ENCODE measurements at places on chromosomes 16 and 17.

GRCh38 chr17:75998327-75998795, 2.3 kb upstream of the CDK3 start:
- DNase-seq, result no peak

DNA sequence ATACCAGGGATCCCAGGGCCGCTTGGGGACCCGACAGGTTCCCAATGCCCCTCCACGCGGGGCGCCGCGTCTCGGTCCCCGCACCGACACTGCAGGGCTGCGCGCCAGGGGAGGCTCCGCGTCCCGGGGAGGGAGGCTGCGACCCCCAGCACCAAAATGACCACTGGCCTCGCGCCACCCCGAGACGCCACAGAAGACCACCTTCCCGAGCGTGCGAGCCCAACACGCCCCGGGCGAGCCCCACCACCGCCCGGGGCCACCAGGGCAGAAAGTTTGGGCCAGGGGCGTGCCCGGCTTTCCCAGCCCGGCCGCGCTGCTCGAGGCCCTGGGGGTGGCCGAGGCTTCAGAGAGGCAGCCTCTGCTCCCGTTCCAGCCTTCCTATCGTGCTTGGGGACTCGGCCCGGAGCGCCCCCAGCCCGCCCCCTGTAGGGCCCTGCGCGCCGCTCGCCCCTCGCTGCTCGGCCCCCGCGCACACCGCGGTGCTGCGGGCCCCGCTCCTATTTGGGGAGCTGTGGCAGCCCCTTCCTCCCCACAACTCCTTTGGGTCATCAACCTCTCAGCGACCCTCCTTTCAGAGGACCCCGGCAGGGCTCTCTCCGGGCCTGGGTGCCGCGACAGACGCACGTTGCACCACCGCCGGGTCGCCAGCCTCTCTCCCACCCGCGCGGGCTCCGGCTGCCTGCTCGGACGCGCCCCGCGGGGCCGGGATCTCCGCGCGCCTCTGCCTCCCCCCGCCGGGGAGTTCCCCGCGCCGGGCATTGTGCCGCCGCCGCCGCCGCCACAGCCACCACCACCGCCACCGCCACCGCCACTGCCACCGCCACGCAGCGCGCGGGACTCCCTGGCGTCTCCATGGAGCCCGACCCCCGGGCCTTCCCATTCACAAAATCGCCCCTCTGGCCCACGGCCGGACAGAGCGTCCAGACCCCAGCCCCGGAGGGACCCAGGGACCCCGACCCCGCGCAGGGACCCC, 892 bp downstream of the RBFOX3 start:
- no peak for DNase-seq

- DNase-seq, result no peak
These were observed 309.2 kb upstream of the CCL2 start for GRCh38 chr17:33945646-33946546.

DNA sequence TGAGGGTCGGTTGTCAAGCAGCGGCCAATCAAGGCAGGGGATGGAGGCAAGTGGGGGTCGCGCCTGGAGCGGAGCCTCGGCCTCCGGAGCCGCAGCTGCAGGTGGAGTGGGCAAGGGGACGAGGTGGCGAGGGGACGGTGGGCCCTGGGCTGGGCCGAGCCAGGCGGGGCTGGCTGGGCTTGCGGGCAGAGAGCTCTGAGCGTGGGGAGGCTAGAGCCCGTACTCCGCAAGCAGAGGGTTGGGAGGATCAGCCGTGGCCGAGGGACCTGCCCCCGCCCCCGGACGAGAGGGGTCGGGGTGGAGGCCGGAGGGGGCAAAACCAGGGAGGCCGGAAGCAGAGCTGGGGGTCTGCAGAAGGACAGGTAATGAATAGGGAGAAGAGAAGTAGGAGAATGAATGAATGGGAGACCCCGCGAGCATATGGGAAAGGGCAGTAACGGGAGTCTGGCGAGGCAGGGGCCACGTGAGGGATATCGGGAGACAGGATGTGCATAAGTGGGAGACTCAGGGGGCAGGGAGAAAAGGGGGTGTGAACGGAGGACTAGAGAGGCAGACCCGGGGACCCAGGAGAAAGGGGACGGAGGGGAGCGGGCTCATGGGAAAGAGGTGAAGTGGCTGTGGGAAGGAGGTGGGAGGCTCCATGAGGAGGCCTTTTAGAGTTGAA, at the start of gene KATNB1:
TSS of gene KATNB1 (plus strand) at position 16 of the 664 bp plus-strand sequence. CDS start 1,474 bp downstream, outside the sequence.
- no peak for DNase-seq

GRCh38 chr17:8051831-8052230, 13.0 kb downstream of the ALOX15B start:
- no peak for DNase-seq

- no peak for DNase-seq
These were observed at the start of gene SLFN12 for GRCh38 chr17:35432176-35433074. TSS of gene SLFN12 (minus strand) at chr17:35432500. CDS start at chr17:35423028, 9,472 bp downstream.

DNA sequence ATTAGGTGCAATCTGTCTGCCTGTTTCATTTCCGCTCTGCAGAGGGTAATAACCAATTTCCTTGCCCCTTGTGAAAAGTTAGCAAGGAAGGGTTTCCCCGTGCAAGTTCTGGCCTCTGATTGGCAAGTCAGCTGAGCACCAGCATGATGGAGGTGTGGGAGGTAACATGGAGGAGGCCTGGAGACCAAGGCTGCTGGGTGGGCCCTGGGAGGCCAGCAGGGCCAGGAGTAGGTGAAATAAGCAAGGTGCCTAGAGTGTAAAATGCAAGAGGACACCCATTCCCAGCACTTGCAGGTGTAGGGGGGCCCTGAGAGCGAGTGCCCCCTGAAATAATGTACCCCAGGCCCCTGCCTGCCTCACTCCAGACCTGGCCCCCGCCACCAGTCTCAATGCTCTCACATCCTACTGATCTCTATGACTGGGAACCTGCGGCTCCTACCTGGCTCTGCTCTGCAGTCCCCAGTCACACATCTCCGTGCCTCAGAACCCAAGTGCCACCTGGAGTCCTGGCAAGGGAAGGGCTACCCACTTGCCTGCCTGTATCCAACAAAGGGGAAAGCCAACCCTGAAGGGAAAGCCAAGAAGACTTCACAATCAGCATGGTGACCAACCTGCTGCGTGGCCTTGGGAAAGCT, 116.2 kb downstream of the C16orf78 start:
- peak; percentile 33 for DNase-seq

- no peak for DNase-seq
These were observed 7.1 kb upstream of the CLEC19A start for GRCh38 chr16:19278403-19278802.

GRCh38 chr16:84302111-84302954, 7.7 kb downstream of the WFDC1 start:
- no peak for DNase-seq

DNA sequence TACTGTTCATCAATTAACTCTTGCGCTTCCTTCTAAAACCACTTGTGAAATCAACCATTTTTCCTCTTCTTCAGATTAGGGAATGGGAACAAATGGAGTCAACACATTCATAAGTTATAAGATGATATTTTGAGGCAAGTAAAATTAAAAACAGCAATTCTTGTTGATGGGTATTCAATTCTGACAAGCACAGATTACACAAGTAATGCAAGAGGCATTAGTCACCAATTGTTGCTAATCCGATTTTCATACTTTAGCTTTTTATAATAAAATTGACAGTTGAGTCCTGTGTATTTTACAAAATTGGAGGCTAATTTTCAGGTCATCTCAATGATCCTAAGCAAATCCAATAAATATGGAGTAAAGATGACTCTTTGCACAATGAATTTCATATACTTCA, 918.4 kb upstream of the SOX9 start:
- no peak for DNase-seq

DNA sequence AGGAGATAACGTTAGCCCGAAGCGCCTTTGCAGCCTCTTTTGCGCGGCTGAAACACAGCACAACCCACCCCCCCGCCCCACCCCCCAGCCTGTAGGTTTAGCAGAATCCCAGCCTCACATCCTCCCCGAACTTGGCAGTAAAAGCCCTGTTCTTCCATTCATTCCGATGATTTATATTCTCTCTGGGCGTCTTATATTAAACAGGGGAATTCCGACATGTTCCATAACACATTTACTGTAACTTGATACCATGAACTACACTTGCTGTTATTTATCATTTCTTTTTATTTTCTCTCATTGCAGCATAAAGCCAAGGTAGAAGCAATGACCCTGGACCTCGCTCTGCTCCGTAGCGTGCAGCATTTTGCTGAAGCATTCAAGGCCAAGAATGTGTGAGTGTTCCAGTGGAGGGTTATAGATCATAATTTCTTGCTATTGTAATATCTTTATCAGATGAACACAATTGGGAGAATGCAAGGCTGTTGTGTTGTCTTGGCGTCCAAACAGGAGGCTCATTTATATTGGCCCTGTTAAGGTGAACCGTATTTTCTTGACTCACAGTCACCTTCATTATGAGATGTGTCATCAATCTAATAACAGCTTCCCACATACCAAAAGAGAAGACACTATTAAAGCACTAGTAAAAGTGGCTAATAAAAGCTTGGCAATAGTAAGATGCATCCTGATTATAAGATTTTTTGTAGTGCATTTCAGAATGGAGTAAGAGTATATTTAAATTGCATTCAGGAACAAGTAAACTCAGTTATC, 287.3 kb downstream of the WWOX start:
- no peak for DNase-seq

- DNase-seq, result no peak
These were observed 11.1 kb downstream of the FANCA start for GRCh38 chr16:89805136-89805905.

DNA sequence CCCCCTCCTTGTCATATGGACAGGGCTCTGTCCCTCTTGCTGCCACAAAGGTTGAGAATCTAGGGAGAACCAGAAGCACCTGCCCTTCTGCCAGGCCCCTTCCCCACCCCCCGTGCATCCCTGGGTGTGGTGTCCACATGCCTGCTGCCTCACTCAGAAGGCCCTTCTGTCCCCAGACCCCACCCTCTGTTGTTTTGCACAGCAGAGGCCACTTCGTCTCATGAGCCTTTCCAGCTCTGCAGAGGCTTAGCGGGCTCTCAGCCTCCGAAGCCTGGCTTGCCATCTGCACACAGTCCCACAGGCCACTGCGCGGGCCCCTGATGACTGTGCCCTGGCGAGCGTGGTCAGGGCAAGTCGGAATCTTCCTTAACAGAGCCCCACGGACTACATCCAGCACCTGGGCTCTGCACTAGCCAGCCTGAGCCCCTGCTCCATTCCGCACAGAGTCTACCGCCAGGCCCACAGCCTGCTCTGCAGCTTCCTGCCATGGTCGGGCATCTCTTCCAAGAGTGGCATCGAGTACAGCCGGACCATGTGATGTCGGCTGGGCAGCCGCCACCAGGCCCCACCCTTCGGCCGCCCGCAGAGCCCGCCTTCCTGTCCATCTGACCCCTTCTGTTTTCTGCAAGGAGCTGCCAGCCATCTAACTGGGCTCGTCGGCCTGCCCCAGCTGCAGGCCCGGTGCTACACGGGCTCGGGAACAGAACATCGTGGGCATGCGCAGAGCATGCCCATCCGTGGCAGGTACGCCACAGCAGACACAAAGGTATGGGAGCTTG, 10.8 kb downstream of the C16orf90 start:
- no peak for DNase-seq

DNA sequence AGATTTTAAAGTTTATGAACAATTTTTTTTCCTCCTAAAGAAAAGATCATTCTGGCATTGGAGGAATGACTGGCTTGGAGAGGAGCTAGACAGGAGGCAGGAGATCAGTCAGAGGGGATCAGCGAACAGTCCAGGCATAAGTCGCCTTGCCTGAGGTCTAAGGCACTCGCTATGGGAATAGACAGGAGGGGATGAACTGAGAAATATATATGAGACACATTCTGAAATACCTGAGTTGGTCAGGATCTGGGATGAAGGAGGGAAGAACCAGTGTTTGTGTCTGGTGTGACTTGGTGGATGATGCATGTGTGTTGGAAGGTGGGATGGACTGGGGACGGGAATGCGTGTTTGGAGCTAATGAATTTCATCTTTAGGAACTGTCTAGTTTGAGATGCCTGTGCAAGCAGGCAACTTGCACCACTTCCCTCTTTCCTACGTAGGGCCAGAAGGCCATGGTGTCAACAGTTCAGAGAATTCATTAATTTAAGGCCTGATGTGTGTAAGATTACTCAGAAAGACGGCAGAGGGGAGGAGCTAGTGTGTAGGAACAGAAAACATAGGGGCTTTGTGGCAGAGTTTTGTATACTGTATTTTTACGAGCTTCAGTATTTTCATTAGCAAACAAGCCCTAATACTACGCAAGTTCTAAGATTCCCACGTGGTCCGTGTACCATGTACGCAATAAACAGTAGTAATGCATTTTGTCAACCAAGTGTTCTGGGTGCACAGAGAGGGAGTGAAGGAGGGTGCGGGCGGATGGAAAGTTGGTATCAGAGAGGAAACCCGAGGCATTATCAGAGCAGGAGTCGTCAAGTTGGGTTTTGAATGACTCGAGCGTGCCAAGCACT, 825 bp downstream of the HEATR6 start:
- DNase-seq, result no peak

- DNase-seq, result peak; percentile 71
These were observed 193.6 kb downstream of the AATF start for GRCh38 chr17:37142294-37142896.

DNA sequence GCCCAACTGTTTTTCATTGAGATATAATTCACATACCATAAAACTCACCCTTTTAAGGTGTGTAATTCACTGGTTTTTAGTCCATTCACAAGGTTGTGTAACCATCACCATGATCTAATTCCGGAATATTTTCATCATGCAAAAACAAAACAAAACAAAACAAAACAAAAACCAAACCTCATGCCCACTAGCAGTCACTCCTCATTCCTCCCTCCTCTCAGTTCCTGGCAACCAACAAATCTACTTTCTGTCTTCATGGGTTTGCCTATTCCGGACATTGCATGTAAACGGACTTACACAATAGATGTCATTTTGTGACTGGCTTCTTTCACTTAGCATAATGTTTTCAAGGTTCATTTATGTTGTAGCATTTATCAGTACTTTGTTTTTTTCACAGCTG, 4.5 kb upstream of the NOD2 start:
- no peak for DNase-seq

DNA sequence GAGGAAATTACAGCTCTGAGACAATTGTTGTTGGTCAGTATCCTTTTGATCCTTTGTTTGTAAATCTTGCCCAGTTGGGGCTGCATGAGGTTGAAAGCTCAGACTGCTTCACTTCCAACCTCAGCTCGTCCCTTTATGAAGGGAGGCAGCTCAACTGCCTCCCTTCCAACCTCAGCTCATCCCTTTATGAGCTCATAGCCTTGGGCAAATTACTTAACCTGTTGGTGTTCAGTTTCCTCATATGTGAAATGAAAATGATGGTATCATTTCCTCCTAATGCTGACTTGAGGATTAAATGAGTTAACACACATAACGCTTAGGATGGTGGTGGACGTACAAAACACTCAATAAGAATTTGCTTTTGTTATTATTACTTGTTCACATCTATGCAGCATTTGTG, 265.1 kb downstream of the CDH13 start:
- DNase-seq, result no peak

All from NCI-H1436 treated with DMSO at 0.1 percent for 48 hours (cell line).